WTC11 (cell line): ENCODE measurements at places on chromosomes 12 and 14.

DNA sequence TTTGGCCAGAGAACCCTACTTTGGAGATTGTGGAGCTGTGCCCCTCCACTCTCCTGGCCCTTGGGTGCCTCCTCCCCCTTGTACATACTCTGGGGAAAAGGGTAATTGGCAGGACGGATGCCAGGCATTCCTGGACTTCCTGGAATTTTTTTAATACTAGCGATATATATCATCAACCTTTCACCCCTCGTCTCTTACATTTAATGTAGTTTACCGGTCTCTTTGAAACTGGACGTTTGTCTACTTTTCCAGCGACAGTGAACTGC is 767 bp upstream of the CRY1 start:
- no peak for DNase-seq

- DNase-seq: no peak
Measured at GRCh38 chr14:20438664-20439063, 2.7 kb upstream of the KLHL33 start.

- no peak for DNase-seq
Measured at GRCh38 chr12:8849876-8850275, 27.5 kb downstream of the A2ML1 start.

DNA sequence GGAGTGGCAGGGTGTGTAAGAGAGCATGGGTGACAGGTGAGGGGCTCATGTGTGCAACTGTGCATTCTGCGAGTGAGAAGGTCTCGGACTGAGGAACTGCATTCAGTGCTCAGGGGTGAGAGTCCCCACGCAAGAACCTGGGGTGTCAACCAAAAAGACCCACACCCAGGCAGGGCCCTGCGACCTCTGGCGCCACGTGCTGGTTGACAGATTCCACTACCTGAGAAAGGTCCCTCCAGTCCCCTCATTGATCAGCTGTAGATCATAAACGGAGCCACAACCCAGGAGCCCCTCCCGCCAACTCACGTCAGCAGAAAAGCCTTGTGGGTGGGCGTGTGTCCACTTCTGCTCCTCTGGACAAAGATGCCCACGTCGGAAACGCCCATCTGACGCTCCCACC is 98.7 kb downstream of the ASCL4 start:
- peak; percentile 35 for DNase-seq

DNA sequence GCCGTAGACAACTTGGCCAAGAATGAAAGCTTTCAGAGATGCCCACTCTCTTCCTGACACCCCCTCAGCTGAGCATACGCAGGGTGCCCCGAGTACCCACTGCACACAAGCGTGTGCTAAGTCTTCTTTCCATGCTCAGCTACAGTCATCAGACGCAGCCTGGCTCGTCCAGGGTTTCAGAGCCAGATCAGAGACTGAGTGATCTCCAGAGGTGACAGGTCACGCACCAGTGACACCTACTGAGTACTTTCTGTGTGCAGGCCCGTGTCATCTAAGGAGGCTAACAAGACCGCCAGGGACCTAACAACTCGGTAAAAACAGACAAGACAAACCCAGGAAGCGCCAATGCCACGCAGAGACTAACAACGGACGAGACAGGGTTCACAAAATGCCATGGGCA is 25.1 kb downstream of the STX2 start:
- no peak for DNase-seq

- no peak for DNase-seq
Measured at GRCh38 chr12:4900327-4900726, 9.4 kb upstream of the KCNA1 start.

DNA sequence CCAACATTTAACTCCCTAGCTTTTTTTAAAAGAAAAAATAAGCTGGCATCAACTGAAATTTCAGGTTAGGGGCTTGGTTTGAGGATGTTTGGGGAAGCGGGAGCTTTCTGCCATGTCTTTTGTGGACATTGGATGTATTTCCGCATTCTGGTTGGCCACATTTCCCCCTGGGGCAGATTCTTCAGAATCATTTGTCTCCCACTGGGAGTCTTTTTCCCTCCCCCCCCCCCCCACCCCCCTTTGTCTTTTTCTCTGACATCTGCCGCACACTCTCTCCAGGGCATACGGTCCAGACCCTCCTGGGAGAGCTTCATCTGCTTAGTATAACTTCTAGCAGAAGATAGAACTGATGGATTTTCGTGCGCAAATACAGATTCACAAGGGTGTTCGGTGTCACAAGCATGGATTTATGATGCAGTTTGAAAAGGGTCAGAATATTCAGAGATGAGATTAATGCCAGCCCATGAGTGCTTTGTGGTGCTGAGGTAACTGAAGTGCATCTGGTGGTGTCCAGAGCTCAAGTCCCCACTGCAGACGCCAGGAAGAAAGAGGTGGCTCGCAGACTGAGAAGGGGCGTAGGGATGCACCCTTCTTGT is 40.2 kb downstream of the ETV6 start:
- no peak for DNase-seq

DNA sequence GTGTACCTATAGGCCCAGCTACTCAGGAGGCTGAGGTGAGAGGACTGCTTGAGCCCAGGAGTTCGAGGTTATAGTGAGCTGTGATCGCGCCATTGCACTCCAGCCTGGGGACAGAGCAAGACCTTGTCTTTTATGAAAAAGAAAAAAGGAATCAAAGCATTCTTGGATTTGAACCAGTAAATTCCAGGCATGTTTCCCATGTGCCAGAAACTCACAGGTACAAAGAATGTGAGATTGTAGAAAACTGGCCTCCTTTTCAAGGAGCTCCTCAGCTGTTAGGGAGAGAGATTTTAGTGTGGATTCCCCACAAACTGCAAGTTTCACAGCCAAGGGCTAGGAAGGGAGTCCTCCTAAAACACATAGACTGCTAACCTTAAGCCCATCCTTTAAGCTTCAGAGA is 95.0 kb downstream of the FOXN4 start:
- no peak for DNase-seq

DNA sequence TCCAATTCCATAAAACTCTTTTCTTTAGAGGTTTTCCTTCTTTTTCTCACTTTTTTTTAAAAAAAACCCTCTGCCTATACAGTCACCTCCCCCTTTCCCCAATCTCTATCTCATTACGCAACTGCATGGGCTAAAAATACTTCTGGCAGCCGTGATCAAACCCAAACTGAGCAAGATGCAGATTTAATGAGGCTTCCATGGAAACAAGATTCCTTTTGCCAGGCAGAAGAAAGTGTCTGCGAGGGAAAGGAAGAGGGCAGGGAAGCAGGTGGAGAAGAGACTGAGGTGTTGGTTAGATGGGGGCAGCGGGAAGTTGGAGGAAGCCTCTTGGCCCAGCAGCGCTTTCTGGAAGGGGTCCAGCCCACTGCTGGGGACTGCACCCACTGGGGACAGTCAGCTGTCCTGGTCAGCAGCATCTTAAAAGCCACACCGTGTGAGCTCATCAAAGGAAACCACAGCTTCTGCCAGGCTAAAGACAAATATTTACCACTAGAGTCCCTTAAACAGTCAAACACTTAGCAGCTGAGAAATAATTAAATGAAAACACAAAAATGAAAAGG is 90.4 kb downstream of the SLC8A3 start:
- DNase-seq: no peak

- no peak for DNase-seq
Measured at GRCh38 chr12:59040043-59040442, 119.7 kb upstream of the LRIG3 start.

GRCh38 chr14:68628605-68629310 is 164.1 kb downstream of the ZFP36L1 start:
- peak; percentile 39 for DNase-seq

DNA sequence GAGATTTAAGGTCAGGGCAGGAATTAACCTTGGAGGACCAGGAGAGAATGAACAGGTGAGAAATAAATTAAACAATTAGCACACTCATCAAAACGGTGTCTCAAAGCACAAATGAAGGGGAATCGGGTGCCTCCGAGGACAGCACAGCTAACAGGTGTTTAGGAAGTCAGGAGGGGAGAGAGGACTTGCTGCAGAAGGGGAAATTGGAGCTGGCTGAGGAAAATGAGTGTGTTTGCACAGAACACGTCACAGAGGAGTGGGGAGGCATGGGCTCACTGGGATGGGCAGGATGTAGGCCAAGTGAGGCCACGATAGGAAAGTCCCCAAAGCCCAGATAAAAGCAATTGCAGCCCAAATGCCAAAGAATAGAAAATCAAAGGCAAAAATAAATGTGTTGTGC is 121.7 kb downstream of the ZNF664 start:
- DNase-seq: no peak

- no peak for DNase-seq
Measured at GRCh38 chr12:19927661-19928060, 440.7 kb upstream of the PDE3A start.

- no peak for DNase-seq
Measured at GRCh38 chr14:44383636-44384035, 123.4 kb downstream of the FSCB start.

GRCh38 chr12:3520711-3521110 is 29.7 kb downstream of the PRMT8 start:
- DNase-seq: no peak

DNA sequence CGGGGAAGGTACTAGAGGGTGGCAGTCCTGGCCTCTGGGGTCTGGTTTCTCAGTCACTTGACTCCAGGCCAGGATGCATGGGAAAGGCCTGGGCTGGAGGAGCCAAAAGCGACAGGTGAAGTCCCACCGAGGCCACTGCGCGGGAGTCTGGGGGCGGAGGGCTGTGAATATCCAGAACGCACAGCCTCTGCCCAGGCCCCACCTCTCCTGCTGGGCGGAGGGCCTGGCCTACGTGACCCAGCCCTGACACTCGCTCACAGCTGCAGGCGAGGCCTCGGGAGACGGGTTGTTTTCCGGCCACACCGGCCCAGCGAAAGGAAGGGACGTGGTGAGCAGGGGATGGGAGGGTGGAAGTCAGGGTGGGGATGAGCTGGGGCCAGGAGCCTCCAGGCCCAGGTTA is 91.2 kb downstream of the RFLNA start:
- DNase-seq: no peak

DNA sequence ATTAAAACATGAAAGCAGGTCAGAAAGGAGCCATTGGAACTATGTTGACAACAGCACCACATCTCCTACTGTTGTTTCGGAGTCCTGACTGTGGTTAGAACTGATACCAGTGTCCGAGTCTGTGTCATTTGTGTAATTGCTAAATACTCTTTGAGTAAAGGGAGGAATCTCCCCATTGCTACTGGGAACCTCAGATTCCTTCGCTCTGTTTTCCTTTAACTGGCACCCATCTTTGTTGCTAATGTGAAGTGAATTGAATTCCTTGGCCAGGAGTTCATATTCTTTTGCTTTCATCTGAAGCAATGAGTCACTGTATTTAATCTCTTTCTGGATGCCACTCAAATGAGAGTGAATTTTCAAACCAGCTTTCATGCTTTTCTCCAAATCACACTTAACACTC is 31.5 kb downstream of the RASSF9 start:
- DNase-seq: no peak

GRCh38 chr12:30806989-30807694 is 52.4 kb upstream of the CAPRIN2 start:
- peak; percentile 37 for DNase-seq

- DNase-seq: no peak
Measured at GRCh38 chr14:69955855-69956845, 76.9 kb downstream of the SMOC1 start.

GRCh38 chr14:53927171-53927570 is 29.5 kb downstream of the BMP4 start:
- no peak for DNase-seq

- no peak for DNase-seq
Measured at GRCh38 chr12:77973579-77973978, 142.9 kb downstream of the NAV3 start.

GRCh38 chr12:65432651-65433050 is 154.2 kb downstream of the MSRB3 start:
- DNase-seq: no peak

DNA sequence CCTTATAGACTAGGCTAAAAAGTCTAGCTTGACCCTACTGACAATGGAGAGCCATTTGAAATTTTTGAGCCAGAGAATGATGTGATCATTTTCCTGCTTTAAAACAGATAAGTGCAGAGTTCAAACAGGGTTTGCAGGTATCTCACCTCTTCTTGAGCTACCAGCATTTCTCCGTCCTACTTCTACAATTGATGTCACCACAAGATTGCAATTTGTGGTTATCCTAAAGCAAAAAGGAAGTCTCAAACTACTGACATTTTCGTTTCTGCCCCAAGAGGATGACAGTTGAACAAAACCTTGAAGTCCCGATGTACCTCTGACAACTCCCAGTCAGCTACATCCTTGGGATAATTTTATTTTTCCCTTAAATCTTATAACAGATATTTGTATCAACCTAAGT is 86.7 kb downstream of the PTGER2 start:
- DNase-seq: no peak

DNA sequence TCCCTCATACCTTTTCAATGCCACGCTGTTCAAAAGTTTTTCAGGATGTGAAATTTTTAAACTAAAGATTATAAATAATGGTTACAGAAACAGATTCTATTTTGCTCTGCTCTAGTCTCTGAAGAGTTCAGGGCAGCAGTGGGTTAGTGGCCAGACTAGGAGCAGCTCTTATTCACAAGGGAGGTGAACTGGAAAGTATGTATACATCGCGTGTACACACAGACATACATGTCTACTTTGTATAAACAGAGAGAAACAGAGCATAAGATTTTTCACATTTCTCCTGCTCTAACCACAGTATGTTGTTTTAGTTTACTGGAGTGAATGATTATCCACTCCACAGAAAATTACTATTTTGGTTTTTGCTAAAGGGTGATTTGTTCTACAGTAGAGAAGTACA is 74.4 kb upstream of the CRY1 start:
- DNase-seq: no peak

DNA sequence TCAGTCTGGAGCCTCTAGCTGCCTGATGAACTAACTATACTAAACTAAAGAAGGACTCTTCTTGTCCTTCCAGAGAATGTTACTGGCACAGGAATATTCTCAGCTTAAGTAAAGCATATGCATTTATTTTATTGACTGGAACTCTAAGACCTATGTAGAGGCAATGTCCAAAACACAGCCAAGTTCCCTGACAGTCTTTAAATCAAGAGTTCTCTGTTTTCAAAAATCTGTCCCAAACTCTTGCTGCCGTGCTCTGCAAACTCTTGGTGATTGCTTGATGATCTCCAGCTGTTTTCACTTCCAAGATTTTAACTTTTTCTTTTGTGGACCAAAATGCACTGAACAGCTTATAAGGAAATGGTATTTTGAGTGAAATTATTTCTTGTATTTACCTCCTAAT is 67.5 kb upstream of the DAAM1 start:
- no peak for DNase-seq

DNA sequence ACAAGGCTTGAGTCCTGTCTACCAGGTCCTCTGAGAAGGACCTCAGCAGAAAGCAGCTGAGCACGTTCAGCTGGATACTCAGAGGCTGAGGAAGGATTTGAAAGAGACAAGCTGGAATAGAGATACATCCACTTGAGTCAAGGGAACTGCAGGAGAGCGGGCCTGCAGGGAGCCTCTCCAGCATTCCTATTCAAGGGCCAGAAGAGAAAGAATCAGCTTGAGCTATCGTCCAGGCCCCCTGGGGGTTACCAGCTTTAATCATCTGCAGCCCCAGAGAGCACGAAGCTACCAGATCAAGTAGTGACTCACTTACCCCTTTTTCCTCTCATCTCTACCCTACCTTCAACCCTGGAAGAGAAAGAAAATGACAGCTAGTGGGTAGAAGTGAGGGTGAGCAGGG is 80.9 kb downstream of the NDUFA12 start:
- DNase-seq: peak; percentile 16

GRCh38 chr12:70069221-70070105 is 173.8 kb upstream of the CNOT2 start:
- no peak for DNase-seq

- DNase-seq: no peak
Measured at GRCh38 chr14:23285530-23286019, 357 bp downstream of the HOMEZ start.

- DNase-seq: no peak
Measured at GRCh38 chr12:91309450-91309849, 126.8 kb upstream of the DCN start.
